Stimulated activated CD4-positive, alpha-beta T cell treated with anti-CD3 and anti-CD28 coated beads, Interleukin-15, amount 100 ng/mL, for 1 hour (primary cell): ENCODE measurements at places on chromosomes 11 and 22.

GRCh38 chr11:45997599-45997998 lies 75.1 kb downstream of the LARGE2 start:
- no peak for DNase-seq

DNA sequence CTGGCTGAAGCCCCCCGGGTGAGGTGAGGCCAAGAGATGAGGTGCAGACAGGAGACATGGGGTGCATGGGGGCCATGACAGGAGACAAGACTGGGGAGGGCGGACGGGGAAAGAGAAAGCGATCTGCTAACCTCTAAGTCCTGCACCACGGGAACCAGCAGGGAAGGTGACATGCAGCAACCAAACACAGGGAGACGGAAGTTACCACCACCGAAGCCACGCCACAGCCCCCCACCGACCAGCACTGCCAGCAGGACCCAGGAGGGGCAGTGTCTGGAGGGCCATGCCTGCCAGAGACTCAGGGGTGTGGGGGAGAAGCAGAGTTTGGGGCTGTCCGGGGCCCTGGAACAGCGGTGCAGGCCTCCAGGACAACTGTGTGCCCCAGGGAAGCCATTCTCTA lies 14.1 kb upstream of the RASL10A start:
- no peak for DNase-seq

DNA sequence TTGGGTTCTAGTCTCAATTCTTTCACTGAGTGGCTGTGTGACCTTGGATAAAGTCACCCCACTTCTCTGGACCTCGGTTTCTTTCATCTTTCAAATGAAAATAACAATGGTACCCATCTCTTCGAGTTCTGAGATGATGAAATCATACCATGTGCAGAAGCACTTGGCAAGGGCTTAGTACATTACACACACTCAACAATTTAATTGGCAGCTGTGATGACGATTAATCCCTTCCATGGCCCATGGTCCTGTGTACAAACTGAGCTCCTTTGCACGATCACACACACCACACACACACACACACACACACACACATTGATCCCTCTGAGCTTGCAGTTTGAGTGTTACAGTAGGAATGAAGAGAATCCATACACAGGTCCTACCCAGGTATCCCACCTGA lies 103.4 kb upstream of the ASPHD2 start:
- no peak for DNase-seq

DNA sequence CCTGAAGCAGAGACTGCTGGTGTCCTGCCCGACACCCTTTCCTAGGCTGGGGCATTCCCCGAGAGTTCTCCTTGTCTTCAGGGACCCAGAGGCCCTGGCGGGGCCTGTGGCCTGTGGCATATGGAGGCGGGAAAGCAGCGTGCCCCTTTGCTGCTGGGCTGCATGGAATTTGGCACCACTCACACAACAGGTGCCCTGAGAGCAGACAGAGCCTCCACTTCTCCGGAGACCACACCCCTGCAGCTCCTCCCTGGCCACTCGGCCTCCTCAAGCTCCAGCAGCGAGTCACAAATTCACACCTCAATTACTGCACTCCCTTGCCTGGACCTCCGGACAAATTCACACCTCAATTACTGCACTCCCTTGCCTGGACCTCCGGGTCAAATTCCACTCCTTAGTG lies 1375.2 kb downstream of the TBC1D22A start:
- DNase-seq: no peak

DNA sequence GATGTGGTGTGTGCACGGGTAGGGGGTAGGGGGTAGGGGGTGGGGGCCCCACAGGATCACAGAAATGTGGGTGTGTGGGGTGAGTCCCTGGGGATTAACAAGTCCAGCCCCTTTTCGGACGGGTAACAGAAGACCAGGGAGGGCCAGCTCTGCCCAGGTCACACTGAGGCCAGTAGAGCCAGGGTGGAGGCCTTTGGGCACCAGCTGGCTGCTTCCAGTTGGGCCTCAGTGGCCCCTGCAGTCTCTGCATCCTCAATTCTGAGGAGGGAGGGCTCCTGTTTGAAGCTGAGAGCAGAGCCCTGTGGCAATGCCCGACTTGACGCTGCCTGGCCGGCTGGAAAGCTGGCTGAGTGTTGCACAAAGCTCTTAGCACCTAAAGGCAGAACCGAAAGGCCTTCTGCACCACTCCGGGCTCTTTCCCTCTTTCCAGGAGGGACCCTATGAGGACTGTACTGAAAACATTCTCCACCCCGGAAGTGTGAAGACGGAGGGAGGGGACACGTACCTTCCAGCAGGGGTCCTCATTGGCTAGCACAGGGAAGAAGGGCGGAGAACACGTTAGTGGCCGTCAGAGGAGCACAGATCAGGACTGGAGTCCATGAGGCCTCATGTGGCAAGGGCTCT lies 120.4 kb downstream of the PHF21B start:
- DNase-seq: no peak

GRCh38 chr11:92224054-92224406 lies 588 bp upstream of the FAT3 start:
- no peak for DNase-seq

GRCh38 chr22:30185549-30185948 lies 61.0 kb downstream of the LIF start:
- no peak for DNase-seq

DNA sequence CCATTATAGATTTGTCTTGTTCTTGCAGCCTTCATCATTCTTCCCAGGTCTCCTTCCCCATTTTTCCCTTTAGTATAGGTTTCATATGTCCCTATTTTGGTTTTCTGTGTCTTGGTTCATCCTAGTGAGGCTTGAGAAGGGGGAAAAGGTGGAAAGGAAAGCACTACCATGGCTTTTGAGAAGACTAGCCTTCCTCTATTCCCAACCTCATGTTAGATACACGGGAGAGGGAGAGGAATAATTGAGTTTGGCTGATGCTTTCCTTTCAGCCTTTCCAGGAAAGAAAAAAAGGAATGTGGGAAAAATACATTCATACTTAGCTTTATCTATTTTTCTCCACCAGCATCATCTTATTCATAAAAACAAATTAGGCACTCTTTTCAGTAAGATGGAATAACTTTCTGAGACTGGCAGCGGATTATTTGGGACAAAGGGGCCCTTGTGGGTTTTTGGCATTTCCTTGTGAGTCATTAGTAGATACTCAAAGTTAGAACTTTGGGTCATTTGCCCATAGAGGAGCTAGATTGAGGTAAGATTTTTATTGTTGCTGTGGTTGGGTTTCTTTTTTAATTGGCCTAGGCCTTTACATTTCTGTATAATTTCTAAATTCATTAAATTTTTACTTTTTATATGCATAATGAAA lies 23.8 kb downstream of the CAPRIN1 start:
- DNase-seq: no peak

DNA sequence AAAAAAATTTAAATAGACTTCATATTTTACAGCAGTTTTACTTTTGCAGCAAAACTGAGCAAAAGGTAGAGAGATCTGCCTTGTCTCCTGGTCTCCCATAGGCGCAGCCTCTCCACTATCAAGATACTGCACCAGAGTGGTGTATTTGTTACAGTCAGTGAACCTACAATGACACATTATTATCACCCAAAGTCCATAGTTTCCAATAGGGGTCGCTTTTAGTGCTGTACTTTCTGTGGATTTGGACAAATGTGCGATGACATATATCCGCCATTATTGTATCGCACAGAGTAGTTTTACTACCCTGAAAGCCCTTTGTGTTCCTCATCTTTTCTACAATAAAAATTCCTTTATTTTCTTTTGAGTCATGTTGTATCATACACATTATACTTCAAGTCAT lies 153.2 kb upstream of the CCDC179 start:
- no peak for DNase-seq

DNA sequence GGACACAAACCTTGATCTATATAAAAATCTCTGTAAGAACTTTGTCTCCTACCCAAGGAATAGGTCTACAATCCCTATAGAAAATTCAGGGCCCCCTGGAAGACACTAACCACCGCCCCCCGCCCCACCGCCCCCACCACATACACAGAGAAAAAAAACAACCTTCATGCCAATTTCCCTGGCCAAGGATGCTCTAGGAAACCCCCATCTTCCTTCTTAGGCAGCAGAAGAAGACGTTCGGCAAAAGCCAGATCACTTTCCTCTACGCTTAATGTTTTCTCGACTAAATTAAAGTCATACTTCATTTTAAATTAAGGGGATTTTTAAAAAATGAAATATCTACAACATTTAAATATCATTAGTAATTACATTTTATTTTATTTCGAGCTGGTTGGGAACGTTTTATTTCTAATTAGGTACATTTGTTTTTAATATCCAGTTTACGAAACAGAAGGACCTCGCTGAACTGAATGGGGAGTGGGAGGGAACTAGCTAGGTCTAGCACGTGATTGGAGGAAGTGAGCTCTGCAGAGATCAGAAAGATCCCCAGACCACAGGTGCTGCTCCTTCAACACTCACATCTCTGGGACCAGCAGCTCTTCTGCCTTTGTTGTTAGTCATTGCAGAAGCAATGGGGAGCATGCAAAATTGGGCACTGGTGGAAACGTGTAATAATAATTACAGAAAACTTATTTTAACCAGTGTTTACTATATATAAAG lies 472.3 kb downstream of the MN1 start:
- no peak for DNase-seq

DNA sequence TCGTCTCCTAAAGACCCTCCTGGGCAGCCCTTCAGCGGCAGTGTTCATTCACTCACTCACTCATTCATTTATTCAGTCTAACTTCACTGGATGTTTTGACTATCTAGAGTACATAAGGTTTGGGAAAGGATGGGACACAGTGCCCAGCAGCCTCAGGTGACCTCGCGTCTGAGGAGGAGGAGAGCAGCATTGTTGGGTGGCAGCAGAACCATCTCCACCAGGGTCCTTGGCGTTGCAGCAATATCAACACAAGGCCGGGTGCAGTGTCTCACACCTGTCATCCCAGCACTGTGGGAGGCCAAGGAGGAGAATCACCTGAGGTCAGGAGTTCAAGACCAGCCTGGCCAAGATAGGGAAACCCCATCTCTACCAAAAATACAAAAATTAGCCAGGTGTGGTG lies 408.0 kb downstream of the BRD1 start:
- DNase-seq: no peak

DNA sequence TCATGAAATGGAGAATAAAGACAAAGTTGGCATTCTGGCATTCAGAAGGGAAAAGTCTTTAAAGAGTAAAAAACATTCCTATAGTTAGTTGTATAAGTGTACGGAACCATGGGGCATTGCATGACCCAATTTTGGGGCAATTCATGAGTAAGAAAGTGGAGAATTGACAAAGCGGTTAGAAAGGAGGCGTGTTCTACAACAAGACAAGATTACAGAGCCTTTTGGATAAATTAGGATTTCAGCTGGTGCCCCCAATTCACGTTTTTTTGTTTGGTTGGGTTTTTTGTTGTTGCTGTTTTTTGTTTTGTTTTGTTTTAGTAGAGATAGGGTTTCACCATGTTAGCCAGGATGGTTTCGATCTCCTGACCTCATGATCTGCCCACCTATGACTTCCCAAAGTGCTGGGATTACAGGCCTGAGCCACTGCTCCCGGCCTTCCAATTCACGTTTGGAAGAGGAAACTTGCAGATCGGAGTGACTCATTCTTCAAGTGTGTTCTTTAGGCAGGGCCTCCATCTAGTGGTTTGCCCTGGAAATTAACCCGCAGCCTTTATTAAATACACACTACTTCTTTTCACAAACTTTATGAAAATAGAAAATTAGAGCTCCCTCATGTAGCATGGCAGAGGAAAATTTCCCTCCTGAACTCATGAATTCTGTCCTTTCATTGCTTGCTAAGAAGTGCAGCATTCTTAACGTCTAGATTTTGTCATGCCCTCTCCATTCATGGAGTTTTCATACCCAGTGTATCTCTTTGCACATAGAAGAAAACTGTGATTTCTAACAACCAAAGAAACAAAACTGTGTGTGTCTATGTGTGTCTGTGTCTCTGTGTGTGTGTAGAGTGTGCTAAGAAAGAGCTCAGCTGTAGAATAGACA lies 118.1 kb downstream of the BBOX1 start:
- DNase-seq: no peak

GRCh38 chr11:77409046-77409445 lies 64.8 kb downstream of the PAK1 start:
- DNase-seq: no peak

- no peak for DNase-seq
Observed at GRCh38 chr11:112863305-112863704, 97.9 kb upstream of the NCAM1 start.

GRCh38 chr11:29627541-29627940 lies 389.3 kb downstream of the KCNA4 start:
- DNase-seq: no peak

- DNase-seq: no peak
Observed at GRCh38 chr22:47598864-47599263, 836.4 kb downstream of the TBC1D22A start.

- no peak for DNase-seq
Observed at GRCh38 chr11:119531056-119531455, 108.1 kb upstream of the THY1 start.

GRCh38 chr11:27653990-27654758 lies 46.1 kb downstream of the BDNF start:
- no peak for DNase-seq

- DNase-seq: peak; percentile 59
Observed at GRCh38 chr11:66002648-66003225, 434 bp downstream of the BANF1 start.

- no peak for DNase-seq
Observed at GRCh38 chr22:32218470-32218869, 13.6 kb upstream of the RFPL2 start.

DNA sequence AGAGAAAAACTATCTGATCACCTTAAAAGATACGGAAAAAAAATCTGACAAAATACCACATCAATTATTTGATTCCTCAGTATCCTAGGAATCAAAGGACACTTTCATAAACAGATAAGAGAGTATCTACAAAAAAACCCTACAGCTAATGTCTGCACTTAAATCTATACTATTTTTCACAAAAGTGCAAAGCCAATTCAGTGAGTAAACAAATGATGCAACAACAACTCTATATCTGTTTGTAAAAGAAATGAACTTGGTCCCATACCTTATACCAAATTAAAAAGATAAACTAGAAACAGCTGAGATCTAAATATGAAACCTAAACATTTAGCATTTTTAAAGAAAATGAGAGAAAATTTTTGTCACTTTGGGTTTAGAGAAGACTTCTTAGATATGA lies 263.8 kb downstream of the SWAP70 start:
- DNase-seq: no peak

GRCh38 chr11:11416917-11417316 lies 63.9 kb upstream of the CSNK2A3 start:
- no peak for DNase-seq

GRCh38 chr11:877565-877964 lies 33.0 kb downstream of the CHID1 start:
- no peak for DNase-seq

- DNase-seq: no peak
Observed at GRCh38 chr11:11427542-11427941, 74.5 kb upstream of the CSNK2A3 start.

DNA sequence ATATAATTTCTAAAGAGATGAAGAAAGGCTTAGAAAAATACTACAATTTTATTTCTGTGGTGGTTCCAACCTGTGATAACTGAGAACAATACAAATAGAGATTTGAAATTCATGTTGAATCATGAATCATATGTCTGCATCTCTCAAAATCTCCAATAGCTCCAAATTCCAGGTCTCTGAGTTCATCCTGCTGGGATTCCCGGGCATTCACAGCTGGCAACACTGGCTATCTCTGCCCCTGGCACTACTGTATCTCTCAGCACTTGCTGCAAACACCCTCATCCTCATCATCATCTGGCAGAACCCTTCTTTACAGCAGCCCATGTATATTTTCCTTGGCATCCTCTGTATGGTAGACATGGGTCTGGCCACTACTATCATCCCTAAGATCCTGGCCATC lies at the start of gene OR56B1:
Gene OR56B1, plus strand, starts transcription at position 53 of the 400 bp plus-strand sequence. Its CDS starts 69 bp downstream, at position 122.
- no peak for DNase-seq
